ENCODE measurements at places on chromosomes 16 and 17.

DNA sequence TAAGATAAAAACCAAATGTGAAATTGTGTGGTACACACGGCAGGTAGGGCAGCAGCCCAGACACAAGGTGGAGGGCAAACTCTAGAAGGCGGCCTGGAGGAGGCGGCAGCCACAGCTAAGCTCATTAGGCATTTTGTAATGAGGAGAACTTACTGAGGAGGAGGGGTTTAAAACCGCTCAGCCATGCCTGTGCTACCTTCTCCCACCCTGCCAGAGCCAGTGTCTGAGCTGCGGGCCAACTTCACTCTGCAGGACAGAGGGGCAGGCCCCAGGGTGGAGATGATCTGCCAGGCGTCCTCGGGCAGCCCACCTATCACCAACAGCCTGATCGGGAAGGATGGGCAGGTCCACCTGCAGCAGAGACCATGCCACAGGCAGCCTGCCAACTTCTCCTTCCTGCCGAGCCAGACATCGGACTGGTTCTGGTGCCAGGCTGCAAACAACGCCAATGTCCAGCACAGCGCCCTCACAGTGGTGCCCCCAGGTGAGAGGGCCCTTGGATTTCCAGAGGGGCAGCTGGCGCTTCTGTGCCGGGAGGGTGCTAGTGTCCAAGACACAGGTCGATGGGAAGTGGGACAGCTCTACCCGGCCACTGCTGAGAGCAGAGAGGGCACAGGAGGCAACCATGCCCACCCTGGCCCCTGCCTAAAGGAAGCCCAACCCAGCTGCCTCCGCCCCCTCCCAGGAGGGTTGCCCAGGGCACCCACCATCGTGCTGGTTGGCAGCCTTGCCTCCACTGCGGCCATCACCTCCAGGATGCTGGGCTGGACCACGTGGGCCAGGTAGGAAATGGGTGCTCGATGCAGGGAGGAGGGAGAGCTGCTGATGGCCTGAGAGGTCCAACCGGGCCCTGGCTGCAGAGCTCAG is 4.3 kb upstream of the SYNGR2 start:
- DNase-seq = no peak

DNA sequence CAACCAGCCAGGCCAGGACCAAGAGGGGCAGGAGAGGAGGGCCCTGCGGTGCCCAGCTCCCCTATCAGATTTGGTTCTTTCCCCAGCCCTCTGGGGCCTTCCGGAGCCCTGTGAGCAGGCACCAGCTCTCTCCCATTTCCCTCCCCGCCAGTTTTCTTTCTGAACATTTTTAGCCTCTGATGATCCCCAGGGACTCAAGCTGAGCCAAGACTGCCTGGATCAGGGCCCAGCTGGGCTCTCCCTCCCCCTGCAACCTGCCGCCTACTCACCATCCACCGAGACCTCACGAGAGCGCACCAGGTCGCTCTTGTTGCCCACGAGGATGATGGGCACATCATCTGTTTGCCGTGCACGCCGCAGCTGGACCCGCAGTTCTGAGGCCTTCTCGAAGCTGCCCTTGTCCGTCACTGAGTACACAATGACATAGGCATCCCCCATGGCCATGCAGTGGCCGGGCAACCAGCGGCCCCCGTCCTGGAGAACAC is 2.0 kb downstream of the RRAD start:
- no peak for DNase-seq

DNA sequence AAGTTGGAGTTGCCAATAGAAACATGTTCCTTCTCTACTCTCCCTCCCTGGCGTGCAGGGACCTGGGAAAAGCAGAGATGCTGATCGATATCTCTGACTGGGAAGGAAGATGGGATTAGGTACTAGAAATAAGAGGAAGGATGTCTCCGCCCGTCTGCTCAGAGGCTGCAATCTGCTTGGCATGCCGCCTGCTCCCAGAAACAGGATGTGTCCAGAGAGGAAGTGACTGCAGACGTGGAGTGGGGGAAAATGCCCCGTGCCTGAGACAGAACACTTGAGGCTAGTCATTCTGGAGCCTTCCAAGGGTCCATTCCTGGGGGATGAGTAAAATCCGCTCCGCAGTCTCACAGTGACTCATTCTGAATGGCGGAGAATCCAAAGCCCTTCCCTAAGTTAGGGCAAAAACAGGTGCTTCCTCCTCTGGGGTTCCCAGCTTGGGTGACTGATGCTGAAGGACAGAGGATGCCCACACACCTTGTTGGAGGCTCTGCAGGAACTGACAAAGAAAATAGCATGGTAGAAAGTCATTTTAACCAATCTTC is 45.0 kb upstream of the SMURF2 start:
- DNase-seq = peak; percentile 97

GRCh38 chr17:1792495-1793446 is 30.9 kb downstream of the SERPINF1 start:
- no peak for DNase-seq

DNA sequence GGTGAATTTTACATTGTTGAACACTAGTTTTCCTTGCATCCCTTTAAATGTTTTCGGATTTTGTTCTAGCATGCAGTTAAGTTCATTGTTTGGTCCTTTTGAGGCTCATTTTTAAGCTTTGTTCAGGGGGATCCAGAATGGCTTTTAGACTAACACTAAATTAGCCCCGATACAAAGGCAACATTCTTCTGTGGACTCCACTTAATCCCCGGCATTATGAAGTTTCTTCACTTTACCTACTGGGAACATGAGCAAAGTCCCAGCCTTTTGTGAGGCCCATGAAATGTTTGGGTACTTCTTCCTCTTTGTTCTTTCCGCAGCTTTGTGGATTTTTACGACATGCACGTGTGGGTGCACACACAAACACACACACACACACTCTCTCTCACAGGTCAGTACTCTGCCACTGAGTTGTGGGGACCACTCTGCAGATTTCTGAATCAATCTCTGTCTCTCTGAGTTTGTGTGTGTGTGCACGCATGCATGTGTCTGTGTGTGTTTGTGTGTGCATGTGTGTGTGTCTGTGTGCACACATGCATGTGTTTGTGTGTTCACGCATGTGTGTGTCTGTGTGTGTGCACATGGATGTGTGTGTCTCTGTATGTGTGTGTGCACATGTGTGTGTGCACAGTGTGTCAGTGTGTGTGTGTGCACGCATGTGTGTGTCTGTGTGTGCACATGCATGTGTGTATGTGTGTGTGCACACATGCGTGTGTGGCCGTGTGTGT is 240.4 kb upstream of the TNRC6C start:
- DNase-seq = no peak

DNA sequence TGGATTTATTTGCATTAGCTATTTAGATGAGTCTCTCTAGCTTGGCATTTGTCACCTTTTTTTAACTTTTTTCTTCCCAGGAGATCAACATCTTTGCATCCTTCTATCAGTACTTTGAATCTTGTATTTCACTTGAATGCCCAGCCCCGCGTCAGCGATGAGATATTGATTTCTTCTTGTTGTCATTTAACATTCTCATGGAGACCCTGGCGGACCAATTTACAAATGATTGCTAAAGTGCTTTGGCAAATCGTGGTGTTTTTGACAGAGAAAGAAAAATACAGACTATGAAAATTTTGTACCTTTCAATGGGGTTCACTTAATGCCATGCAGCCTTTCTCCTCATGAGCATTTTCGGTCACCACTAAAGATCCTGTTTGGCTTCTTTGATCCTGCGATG is 269.7 kb downstream of the ABCC12 start:
- no peak for DNase-seq

DNA sequence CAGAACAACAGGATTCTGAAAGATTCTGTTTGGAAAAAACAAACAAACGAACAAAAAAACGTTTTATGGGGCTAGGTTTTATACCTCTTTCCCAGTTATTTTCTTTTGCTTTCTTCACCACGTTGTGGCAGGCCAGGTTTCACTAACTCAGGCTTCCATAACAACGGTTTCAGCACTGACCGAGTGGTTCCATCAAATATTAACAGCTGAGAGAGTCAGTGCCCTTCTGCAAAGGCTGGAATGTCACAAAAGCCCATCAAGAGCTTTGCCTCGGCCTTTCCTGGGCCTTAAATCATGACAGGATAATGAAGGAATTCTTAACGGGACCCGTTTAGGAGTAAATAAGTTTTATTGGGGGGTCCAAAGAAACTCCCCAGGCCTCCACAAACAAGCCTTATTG is 34.2 kb downstream of the MPHOSPH6 start:
- no peak for DNase-seq

GRCh38 chr16:80997139-80997798 is 9.4 kb downstream of the CMC2 start:
- no peak for DNase-seq

- no peak for DNase-seq
Observed at GRCh38 chr17:39979893-39980350, 685 bp upstream of the PSMD3 start.

DNA sequence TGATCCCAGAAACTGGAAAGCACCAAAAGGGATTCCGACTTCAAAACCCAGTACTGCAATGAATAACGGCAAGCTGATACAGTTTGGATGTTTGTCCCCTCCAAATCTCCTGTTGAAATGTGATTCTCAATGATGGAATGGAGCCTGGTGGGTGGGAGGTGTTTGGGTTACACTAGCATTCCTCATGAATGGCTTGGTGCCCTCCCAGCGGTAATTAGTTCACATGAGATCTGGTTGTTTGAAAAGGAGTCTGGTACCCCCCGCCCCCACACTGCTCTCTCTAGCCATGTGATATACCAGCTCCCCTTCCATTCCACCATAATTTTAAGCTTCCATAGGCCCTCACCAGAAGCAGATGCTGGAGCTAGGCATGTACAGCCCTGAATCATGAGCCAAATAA is 40.1 kb downstream of the RANBP10 start:
- no peak for DNase-seq
